ENCODE measurements at places on chromosomes 12 and 14. TPM values are rescaled to one million over a fixed set of nuclear protein-coding genes. Genes with fewer than 3 reads are reported as not detected.

NANOG gene
- 0.52 TPM for total RNA-seq

FGF6 gene
- 16.2 TPM for total RNA-seq

RPGRIP1 gene
- total RNA-seq = not detected

C14orf39 gene
- total RNA-seq = 2.1 TPM

PUS1 gene
- 4.7 TPM for total RNA-seq

KRT4 gene
- total RNA-seq = not detected

TEX52 gene
- not detected for total RNA-seq

PROX2 gene
- not detected for total RNA-seq

USP30 gene
- 12.0 TPM for total RNA-seq

MSI1 gene
- 1.0 TPM for total RNA-seq

TMEM253 gene
- not detected for total RNA-seq

MTRFR gene
- total RNA-seq = 12.0 TPM

CLEC4C gene
- total RNA-seq = not detected

FAIM2 gene
- 1.6 TPM for total RNA-seq

DPPA3 gene
- total RNA-seq = not detected

TBC1D30 gene
- 0.52 TPM for total RNA-seq

TBK1 gene
- total RNA-seq = 19.8 TPM

NPFF gene
- not detected for total RNA-seq

FOXA1 gene
- not detected for total RNA-seq

PZP gene
- 1.0 TPM for total RNA-seq

IL26 gene
- not detected for total RNA-seq

CCDC184 gene
- total RNA-seq = 0.52 TPM

IL23A gene
- total RNA-seq = not detected

CTSG gene
- 0.52 TPM for total RNA-seq

TMEM229B gene
- total RNA-seq = 0.52 TPM

EXOC3L4 gene
- total RNA-seq = 0.52 TPM

OR6C2 gene
- total RNA-seq = not detected

TAS2R31 gene
- total RNA-seq = 8.9 TPM

TAS2R13 gene
- total RNA-seq = 4.2 TPM

EPYC gene
- 0.52 TPM for total RNA-seq

CACNA1C gene
- 7.3 TPM for total RNA-seq

CRIP2 gene
- 77.8 TPM for total RNA-seq

AVPR1A gene
- 14.1 TPM for total RNA-seq

CNTN1 gene
- 27.1 TPM for total RNA-seq

CLBA1 gene
- 2.1 TPM for total RNA-seq

KDM5A gene
- total RNA-seq = 36.0 TPM
